ENCODE measurements at places on chromosomes 1 and 21. TPM values are rescaled to one million over a fixed set of nuclear protein-coding genes. Genes with fewer than 3 reads are reported as not detected.

FCRL2 gene
- total RNA-seq = not detected

S100A2 gene
- total RNA-seq = 5,324 TPM

B3GALT2 gene
- total RNA-seq = not detected

RABIF gene
- 3.4 TPM for total RNA-seq

FAM43B gene
- total RNA-seq = not detected

UBIAD1 gene
- 7.2 TPM for total RNA-seq

KCNE2 gene
- total RNA-seq = not detected

PSEN2 gene
- 10.1 TPM for total RNA-seq

KIRREL1 gene
- 65.4 TPM for total RNA-seq

RGSL1 gene
- total RNA-seq = not detected

PLA2G2C gene
- not detected for total RNA-seq

RNF186 gene
- not detected for total RNA-seq

CHIT1 gene
- not detected for total RNA-seq

S1PR1 gene
- 1.2 TPM for total RNA-seq
